ENCODE measurements at places on chromosomes 7 and 10.

DNA sequence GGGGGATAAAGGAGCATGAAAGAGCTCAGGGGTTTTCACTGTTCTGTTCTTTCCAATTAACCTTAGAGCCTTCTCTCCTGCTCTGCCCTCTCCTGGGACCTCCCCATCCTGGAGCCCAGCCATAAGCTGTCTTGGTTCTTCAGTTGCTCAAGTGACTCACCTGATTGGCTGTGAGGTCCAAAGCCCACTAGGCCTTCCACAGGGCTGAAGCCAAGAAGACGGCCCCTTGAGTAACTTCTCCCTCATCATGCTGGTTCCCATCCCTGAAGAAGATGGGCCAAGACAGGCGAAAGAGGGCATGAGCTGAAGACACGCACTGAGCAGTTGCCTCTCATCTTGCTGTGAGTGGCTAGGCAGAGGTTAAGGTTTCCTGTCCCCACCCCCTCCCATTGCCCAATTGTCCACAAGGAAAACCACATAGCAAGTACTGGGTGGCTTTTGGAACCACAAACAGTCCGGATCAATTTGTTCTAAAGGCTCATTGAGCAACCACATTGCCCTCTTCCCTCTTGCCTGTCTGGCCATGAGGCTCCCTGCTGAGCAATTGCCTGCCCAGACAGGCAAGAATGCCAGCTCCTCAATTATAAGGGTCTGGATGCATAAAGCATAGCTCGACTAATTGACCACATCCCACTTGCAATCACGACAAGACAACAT lies 43.9 kb upstream of the GPAM start:
- DNase-seq = no peak

DNA sequence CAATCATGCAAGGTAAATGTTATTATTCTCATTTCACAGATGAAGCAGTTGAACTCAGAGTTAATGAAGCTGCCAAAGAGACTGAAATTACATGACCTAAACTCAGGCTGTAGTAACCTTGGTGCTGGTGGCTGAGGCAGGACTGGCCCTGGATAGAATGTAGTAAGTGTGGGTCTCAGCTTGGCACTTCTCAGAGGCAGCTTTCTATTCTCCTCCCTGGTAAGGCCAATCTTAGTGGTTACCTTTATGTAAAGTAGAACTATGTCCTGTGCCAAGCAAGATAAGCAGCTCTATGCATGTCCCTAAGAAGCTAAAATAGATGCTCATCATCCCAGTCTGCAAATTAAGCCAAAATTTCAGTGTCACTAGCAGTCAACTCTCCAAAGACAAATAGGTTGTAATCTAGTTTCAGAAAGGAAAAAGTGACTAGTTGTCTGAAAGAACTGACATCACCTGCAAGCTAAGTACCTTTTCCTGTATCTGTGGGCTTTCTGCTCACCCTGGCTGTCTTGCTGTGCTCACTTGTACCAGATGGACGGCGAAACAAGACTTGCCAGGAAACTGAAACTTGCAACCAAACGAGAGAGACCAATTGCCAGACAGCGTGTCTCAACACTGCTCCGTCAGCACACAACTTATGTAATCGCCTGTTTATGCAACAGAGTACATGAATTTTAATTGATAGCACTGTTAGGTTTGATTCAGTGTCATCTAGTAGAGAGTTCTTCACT lies 43.7 kb downstream of the CH25H start:
- no peak for DNase-seq

GRCh38 chr7:117581424-117581823 lies 101.6 kb downstream of the CFTR start:
- no peak for DNase-seq

GRCh38 chr7:7639847-7640220 lies 718 bp upstream of the UMAD1 start:
- no peak for DNase-seq

DNA sequence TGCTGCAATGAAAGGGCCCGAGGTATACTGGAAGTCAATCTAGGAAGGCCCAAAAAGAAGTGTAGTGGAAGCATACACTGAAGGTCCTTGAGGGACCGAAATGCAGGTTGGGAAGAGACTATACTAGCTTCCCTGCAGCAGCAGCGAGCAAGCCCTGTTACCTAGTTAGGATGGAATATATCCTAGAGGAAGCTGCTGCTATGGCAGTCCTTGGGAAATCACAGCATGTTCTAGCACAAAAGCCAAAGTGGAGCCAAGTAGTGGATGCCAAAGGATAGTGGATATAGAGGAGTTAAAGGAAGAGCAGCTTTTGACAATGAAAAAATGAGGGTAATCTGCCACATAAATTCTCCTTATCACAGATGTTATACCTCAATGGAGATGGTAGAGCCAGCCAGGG lies 123.8 kb upstream of the STARD3NL start:
- no peak for DNase-seq

- DNase-seq = no peak
Observed at GRCh38 chr10:44377651-44378310, 7.1 kb downstream of the CXCL12 start.

GRCh38 chr10:18240185-18240882 lies 100.1 kb downstream of the CACNB2 start:
- DNase-seq = no peak

GRCh38 chr7:22854158-22855048 lies 31.8 kb upstream of the TOMM7 start:
- DNase-seq = peak; percentile 43

GRCh38 chr10:104233817-104234216 lies 1.7 kb upstream of the CFAP43 start:
- DNase-seq = no peak

DNA sequence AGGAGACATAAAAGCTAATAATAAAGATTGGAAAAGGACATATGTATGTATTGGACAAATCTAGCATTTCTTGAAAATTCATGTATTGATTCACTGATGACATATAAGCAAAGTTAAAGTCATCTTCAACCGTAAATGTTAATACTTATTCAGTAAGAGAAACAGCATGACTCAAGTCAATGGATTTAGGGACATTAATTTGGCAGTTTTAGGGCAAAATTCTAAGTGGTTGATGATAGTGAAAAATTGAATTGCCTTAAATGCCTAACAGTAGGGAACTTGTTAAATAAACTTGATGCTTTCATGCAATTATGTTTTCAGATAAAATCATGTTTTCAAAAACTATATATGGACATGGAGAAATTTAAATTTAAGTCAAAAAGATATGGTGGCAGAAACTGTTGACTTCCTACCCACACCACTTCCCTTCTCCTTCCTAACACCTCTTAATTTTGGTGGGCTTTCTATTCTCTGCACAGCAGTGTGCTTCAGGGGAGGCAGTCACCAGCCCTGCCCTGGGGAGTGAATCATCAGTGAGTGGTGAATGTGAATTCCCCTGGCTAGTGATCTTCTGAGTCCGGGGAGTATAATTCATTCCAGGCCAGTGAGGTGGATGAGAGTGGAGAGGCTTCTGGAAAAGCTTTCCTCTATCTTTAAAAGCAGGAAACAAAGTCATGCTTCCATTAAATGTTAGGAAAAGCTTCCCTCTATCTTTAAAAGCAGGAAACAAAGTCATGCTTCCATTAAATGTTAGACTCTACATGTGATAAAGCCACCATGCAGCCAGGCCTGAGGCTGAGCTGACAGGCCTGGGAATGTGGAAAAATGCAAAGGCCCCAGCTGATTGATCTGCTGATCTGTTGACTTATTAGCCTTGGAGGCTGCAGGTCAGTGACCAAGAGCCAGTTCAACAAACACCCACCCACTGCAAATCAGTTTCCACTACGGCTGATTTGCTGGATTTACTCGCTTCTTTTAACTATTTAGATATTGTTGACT lies 25.2 kb upstream of the ITGB1 start:
- no peak for DNase-seq

DNA sequence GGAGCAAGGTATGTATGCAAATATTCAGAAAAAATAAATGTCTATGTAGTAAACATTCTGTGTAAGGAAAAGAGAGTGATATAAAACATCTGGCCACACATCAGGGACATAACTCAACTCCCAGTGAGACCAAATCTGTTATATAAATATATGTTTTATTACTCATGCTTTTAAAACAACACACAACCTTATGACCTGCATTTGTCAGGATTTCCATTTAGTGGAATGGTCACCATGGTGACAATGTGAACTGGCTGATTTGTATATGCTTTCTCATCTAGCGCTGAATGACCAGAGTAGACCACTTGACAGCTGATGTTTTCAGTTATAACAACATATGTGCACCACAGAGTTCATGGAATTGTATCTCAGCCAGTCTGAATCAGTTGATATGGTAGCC lies 551.7 kb downstream of the HTR7 start:
- no peak for DNase-seq

DNA sequence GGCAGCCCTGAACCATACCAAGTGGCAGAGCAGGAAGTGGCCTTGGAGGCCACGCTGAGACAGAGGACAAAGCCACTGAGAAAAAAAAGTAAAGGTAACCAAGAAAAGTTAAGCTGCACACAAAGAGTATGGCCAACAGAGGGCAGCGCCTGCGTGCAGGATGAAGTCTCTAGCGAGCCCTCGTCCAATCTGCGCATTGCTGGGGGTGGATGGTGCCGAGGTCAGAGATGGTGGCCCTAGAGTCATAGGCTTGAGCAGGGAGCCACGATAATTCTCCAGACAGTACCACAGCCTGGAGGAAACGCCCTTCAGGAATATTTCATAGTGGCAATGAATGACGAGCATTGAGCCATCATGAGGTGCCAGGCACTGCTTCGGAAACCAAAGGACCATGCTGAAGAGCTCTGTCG lies 9.7 kb downstream of the ATP6V0E2 start:
- DNase-seq = peak; percentile 57

DNA sequence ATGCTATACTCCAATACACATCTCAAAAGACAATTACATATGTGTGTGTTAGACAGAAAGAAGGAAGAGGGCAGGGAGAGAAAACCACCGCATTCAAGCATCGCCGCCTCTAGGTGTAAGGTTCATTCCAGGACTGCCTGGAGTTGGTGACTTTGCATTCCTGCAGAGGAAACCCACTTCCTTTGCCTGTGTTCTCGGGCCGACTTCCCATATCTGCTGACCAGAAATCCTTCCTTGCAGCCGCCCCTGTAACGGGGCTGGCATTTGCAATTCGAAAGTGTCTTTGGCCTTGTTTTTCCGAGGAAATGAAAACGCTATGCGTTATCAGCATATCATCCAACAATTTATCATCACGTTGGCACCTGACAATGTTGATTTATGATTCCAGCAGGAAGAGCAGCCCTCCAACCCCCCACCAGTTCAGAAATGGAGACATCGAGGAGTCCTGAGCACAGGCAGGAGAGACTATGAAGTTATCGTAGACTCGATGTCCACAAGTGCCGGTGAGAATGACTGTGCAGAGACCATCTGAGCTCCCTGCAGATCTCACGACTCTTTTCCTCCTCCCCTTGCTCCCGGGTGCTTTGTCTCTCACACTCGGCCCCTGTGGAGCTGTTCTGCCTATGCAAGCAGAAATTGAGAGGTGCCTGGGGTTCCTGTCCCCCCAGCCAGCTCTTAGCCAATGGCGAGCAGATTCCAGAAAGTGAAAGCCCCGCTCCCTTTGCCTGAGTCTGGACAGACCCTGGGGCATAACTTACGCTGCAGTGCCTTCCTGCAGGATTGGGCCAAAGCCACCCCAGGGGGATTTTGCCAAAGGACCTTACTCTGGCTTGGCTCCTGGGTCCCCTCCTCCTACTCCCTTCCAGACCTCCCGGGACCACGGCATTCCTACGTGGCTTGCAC lies 68.9 kb upstream of the FOXK1 start:
- no peak for DNase-seq

- no peak for DNase-seq
Observed at GRCh38 chr10:53177468-53177867, 404.9 kb upstream of the MBL2 start.

DNA sequence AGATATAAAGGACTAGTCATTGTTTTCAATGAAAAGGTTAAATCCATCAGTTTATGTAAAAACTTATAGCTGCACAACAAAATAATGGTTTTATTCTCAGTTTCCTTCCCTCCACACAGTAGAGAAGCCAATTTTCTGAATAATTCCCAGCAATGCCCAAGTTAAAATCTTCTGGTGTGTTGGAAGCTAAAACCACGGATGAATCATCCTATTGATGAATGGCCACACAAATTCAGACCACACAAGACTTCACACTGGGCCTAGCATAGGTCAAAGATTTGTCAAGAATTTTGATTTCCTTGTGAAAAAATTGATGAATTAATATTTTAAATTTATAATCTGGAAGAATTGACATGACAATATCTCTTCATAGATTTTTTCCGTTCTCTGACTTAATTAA lies 617.6 kb downstream of the INHBA start:
- DNase-seq = no peak

DNA sequence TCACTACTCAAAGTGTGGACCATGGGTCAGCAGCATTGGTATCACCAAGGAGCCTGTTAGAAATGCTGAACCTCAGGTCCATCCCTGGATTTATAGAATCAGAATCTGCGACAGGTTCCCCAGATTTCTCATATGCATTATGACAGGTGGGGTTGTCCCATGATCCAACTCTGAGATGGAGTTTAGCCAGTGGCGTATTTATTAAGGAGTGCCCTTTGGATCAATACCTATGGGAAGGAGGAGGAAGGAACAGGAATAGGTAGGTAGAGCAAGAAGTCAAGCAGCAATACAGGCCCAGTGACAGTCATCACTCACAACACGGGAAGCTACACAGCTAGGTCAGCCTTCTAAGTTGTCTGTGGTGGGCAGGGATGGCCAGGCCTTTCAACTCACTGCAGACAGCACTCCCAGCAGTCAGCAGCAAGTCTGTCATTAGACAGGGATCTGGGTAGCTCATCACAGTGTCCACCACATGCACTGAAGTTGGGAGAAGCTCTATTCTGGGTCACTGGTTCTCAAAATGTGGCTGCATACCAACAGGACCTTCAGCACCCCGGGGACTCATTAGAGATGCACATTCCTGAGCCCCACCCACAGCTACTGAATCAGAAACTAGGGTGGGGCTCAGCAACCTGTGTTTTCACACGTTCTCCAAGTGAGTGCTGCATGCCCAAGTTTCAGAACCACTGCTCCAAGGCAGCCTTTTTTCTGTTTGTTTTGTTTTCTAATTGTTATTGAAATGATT lies 532.3 kb upstream of the GALNT17 start:
- DNase-seq = no peak

DNA sequence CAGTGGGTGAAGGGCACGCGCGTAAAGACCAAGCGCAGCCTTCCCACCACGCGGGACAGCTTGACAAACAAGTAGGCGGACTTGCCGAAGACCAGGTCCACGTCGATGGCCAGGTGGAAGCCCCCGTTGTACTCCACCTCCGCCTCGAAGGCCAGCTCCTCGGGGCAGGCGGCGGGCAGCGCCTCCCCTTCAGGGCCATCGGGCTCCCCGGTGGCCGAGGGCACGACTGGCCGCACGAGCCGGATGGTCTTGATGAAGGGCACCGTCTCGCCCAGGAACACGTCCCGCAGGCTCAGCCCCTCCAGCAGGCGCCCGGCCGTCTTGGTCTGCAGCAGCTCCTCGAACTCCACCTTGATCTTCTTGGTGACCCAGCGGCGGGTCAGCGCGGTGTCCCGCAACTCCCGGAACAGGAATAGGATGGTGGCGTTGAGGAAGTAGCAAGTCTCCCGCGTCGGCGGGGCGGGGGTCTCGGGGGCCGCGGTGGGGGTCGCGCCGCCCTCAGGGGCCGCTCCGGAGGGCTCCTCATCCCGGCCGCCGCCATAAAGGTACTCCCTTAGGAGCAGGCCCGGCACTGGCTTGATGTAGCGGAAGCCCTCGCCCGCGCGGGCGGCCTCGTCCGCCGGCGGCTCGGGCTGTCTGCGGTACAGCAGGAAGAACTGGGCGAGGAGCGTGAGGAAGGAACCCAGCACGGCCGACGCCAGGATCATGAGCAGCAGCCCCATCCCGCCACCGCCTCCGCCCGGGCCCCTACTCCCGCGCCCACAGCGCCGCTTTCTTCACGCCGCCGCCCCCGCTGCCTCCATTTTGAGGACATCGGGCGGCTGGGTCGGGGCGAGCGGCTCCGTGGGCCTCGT lies 507 bp downstream of the PDZD8 start:
- peak; percentile 54 for DNase-seq

- DNase-seq = no peak
Observed at GRCh38 chr10:124999433-125000365, 57.8 kb downstream of the ZRANB1 start.

Data from SK-N-DZ (cell line).